ENCODE measurements at places on chromosomes 6 and 20. TPM values are rescaled to one million over a fixed set of nuclear protein-coding genes. Genes with fewer than 3 reads are reported as not detected.

DNA sequence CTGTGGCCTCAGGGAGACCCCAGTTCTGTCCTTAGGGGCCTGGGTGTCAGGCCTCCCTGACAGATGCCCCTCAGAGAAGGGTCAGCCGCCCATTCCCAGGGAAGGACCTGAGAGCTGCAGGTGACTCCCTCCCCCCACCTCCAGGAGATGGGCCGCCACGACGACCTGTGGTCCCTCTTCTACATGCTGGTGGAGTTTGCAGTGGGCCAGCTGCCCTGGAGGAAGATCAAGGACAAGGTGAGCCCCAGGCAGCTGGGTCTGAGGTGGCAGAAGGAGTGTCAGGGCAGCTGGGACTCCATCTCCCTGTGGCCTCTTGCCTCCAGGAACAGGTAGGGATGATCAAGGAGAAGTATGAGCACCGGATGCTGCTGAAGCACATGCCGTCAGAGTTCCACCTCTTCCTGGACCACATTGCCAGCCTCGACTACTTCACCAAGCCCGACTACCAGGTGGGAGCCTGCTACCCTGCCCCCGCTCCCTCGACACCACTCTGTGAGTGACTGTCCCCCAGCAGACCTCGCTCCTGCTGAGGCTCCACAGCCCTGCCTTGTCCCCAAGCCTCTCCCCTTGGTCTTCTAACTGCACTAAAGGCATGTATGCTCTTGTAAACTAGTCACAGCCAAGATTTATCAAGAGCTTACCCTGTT is 12.2 kb downstream of the TTBK1 start:
- DNase-seq, result no peak

The LIN28B gene
- 0.21 TPM for polyA plus RNA-seq

DNA sequence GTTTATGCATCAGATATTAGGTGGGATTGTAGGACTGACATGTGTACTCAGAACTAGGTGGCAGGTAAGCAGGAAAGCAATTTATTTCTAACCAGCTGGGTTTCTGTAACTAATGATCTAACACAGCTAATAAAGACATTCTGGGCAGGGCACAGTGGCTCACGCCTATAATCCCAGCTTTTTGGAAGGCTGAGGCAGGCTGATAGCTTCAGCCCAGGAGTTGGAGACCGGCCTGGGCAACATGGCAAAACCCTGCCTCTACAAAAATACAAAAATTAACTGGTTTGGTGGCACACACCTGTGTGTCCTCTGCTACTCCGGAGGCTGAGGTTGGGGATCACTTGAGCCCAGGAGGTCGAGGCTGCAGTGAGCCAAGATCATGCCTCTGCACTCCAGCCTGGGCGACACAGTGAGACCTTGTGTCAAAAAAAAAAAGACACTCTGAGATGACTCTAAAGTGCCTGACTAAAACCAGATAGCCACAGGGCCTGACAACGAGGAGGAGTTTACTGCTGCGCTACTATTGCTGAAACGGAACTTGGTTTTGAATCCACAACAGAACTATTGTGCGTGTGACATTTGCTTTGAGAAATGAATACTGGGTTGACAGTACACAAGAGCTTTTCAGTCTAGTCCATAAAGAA is 29.2 kb upstream of the CEP85L start:
- DNase-seq, result no peak

The SLC4A11 gene
- polyA plus RNA-seq, result 3.6 TPM

- no peak for DNase-seq
Observed at GRCh38 chr6:158920311-158920905, 79.6 kb downstream of the RSPH3 start.

DNA sequence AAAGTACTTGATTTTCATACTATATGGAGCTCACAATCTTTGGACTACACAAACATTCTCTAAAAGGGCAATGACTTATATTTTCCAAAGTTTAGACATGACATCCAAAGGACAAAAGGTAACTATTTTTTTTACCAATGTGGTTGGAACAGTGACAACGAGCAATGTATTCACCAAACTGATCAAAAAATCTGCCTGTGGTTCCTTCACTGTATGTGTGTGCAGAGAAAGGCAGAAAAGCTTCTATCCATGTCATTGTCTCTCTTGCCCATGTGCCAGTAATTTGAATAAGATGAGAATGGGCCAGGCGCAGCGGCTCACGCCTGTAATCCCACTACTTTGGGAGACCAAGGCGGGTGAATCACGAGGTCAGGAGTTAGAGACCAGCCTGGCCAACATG is 25.5 kb downstream of the MCUR1 start:
- DNase-seq, result no peak

The CLDN20 gene
- polyA plus RNA-seq, result 2.4 TPM

GRCh38 chr6:98808541-98809210 is 25.7 kb upstream of the POU3F2 start:
- no peak for DNase-seq

DNA sequence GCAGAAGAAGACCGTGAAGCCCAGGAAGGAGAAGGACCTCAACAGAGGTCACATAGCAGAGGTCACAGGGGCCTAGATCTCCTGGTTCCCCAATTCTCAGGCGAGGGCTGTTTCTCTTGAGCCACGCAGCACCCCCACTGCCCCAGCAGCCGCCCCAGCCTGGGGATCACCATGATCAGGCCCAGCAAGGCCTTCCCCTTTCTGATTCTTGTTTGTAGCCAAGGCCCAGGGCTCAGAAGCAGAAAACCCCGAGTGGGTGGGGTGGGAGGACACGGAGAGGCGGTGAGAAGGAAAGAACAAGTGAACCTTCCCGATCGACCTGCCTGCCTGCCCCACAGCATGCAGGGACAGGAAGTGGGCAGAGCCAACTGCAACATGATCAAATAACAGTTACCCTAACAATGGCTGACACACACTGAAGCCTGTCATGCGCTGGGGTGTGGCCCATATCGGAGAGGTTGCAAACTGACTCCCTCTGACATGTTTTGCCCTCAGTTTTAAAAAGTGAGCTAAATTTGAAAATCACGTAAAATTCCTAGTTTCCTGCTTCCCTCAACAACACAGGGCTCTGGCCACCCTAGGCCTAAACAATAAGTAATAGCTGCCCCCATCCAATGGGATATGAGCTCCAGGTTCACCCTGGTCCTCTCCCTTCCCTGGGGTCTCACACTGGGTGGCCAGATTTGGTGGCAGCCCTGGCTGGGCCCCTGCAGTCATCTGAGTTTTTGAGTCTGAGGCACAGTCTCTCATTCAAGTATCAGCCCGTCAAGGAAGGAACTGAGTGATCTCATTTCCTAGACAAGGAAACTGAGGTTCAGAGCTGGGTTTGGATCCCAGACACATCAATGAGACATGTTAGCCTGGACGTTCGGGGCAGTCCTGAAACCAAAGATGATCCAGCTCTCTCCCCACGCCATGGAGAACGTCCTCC is 6.5 kb downstream of the PEDS1 start:
- DNase-seq, result no peak

The CYP21A2 gene
- polyA plus RNA-seq, result 0.70 TPM

The SMIM13 gene
- 17.3 TPM for polyA plus RNA-seq

The KLHDC3 gene
- polyA plus RNA-seq, result 100 TPM

The SMLR1 gene
- polyA plus RNA-seq, result 4.4 TPM

GRCh38 chr20:48468571-48468970 is 359.2 kb downstream of the PREX1 start:
- DNase-seq, result no peak

DNA sequence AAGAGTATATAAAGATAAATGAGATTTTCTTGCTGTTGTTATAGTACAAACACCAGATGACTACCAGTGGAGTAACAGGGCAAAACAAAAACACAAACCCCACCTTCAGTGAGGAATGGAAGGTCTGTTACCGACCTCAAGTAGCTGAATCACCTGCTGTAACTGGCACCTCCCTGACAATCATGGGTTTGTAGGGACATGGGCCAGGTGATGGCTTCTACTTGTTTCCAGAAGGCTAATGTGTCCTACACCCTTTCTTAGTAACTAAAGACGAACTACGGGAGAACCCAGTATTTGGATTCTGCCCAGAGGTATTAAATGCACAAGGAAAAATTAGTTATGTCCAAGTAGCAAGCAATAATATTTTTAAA is 26.8 kb downstream of the SNX5 start:
- no peak for DNase-seq
